T-helper 17 cell (primary cell): ENCODE measurements at places on chromosomes 12 and 14.

DNA sequence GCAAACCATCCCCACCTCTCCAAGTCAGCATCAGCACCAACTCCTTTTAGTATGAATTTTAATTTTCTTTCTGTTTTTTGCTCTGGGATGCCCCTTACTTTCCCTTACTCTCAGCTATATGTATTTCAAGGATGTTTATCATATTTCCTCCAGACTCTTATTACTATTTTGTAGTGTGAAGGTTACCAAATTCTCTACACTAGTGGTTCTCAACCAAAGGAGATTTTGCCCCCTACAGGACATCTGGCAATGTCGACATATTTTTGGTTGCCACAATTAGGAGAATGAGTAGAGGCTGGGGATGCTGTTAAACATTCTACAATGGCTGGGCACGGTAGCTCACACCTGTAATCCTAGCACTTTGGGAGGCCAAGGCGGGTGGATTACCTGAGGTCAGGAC, 29.1 kb upstream of the SOS2 start:
- H3K4me1 ChIP-seq, result peaks cover 2% of the 10 kb centered on the region
- no peaks in the 10 kb centered on the region for H3K36me3 ChIP-seq
- H3K4me3 ChIP-seq, result no peak overlapping the region
- no peak for DNase-seq
- no peak overlapping the region for H3K27ac ChIP-seq

GRCh38 chr12:87439990-87440827, 589.0 kb downstream of the C12orf50 start:
- H3K27ac ChIP-seq, result no peak overlapping the region
- no peaks in the 10 kb centered on the region for H3K27me3 ChIP-seq
- H3K4me1 ChIP-seq, result no peaks in the 10 kb centered on the region
- no peak for DNase-seq
- no peaks in the 10 kb centered on the region for H3K36me3 ChIP-seq

DNA sequence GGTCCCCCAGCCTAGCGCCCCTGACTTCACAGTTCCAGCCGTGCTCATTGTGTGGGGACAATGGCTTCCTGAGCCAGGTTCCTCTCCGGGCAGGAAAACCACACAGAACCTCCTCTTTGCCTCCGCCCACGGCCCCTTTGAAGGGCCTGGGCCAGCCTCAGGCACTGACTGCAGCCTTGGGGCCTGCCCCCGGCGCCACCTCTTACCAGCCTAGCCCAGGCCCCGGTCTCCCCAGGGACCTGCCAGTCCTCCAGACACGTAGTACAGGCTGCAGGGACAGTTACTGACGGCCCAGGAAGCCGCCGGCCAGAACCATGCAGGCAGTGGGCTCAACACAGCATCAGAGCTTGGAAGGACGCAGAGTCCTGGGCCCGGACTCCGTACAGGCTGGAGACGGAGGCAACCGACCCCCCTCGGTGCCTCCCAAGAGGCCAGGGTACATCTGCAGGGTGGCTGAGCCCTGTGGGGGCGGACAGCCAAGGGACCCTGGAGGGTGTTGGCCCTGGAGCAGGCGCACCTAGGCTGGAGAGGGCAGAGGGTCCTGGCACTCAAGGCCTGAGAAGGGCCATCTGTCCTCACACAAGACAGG, 20.9 kb upstream of the NUDT14 start:
- peaks cover 6% of the 10 kb centered on the region for H3K36me3 ChIP-seq
- H3K27me3 ChIP-seq, result peaks cover 26% of the 10 kb centered on the region
- no peak overlapping the region for H3K27ac ChIP-seq
- DNase-seq, result no peak
- peaks cover 7% of the 10 kb centered on the region for H3K4me1 ChIP-seq

GRCh38 chr14:96629082-96629481, 126.9 kb downstream of the PAPOLA start:
- H3K27me3 ChIP-seq, result peaks cover 34% of the 10 kb centered on the region
- H3K4me3 ChIP-seq, result no peak overlapping the region
- no peak overlapping the region for H3K27ac ChIP-seq
- peaks cover 10% of the 10 kb centered on the region for H3K4me1 ChIP-seq

GRCh38 chr12:82801951-82802610, 115.4 kb downstream of the TMTC2 start:
- H3K4me3 ChIP-seq, result no peak overlapping the region
- peaks cover 4% of the 10 kb centered on the region for H3K36me3 ChIP-seq
- no peaks in the 10 kb centered on the region for H3K4me1 ChIP-seq
- no peak overlapping the region for H3K27ac ChIP-seq
- no peaks in the 10 kb centered on the region for H3K27me3 ChIP-seq

- H3K4me3 ChIP-seq, result no peak overlapping the region
- DNase-seq, result no peak
- H3K36me3 ChIP-seq, result peaks cover 6% of the 10 kb centered on the region
- H3K27me3 ChIP-seq, result no peaks in the 10 kb centered on the region
Observed at GRCh38 chr12:89416049-89416792, 63.9 kb upstream of the DUSP6 start.

DNA sequence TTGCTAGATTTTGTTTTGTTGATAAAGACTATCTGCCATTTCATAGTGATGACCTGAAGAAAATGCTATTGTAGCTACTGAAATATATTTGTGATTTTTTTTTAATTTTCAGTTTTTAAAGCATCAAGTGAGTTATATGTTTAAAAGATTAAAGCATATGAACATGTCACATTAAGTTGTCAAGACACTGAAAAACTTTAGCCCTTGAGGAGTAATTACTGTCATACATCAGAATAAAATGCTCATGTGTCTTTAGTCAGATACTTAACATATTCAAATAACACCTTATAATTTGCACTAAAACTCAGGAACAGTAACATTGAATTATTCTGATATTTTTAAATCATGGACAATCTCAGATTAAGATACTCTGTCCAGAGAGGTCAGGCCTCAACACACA, 108.1 kb upstream of the ATXN7L3B start:
- no peaks in the 10 kb centered on the region for H3K4me1 ChIP-seq
- H3K27ac ChIP-seq, result no peak overlapping the region
- no peak for DNase-seq
- H3K4me3 ChIP-seq, result no peak overlapping the region
- peaks cover 6% of the 10 kb centered on the region for H3K27me3 ChIP-seq
- H3K36me3 ChIP-seq, result no peaks in the 10 kb centered on the region

GRCh38 chr14:22523283-22523682, 65.7 kb downstream of the DAD1 start:
- DNase-seq, result no peak
- peak overlapping the region; percentile 100 for H3K27ac ChIP-seq
- H3K36me3 ChIP-seq, result peaks cover 20% of the 10 kb centered on the region

DNA sequence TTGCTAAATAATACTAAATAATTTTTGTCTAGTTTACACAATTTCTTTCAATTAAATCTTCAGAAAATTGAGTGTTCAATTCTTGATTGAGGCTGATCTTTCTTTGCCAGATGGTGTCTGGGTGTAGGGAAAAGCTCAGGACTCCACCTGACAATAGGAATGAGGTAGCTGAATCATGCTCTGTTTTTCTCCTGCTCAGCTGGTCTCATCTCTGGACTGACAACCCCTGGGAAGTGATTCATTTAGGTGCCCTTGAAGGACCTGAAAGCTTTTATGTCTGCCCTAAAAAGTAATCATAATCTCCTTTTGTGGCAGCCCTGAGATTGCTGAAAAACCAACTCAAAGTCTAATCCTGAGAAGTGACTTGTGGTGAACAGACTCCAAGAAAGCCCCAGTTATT, 255.4 kb downstream of the ETNK1 start:
- no peaks in the 10 kb centered on the region for H3K36me3 ChIP-seq
- no peak overlapping the region for H3K4me3 ChIP-seq
- no peak for DNase-seq
- H3K27ac ChIP-seq, result no peak overlapping the region
- H3K27me3 ChIP-seq, result no peaks in the 10 kb centered on the region
- H3K4me1 ChIP-seq, result no peaks in the 10 kb centered on the region

GRCh38 chr12:102757154-102757881, 159.7 kb downstream of the PAH start:
- H3K4me3 ChIP-seq, result no peak overlapping the region
- H3K27me3 ChIP-seq, result no peaks in the 10 kb centered on the region
- DNase-seq, result no peak

GRCh38 chr14:102544747-102545460, 35.3 kb upstream of the ANKRD9 start:
- peaks cover 8% of the 10 kb centered on the region for H3K36me3 ChIP-seq
- DNase-seq, result no peak
- peaks cover 8% of the 10 kb centered on the region for H3K4me1 ChIP-seq
- peak overlapping the region; percentile 64 for H3K4me3 ChIP-seq
- H3K27ac ChIP-seq, result no peak overlapping the region

GRCh38 chr12:49795654-49796105, 32.5 kb downstream of the NCKAP5L start:
- no peaks in the 10 kb centered on the region for H3K27me3 ChIP-seq
- H3K36me3 ChIP-seq, result peaks cover 4% of the 10 kb centered on the region
- DNase-seq, result no peak
- H3K4me3 ChIP-seq, result no peak overlapping the region

GRCh38 chr12:121990692-121991603, 30.7 kb upstream of the BCL7A start:
- peaks cover 5% of the 10 kb centered on the region for H3K27me3 ChIP-seq
- no peak overlapping the region for H3K4me3 ChIP-seq
- H3K27ac ChIP-seq, result no peak overlapping the region
- DNase-seq, result no peak
- H3K4me1 ChIP-seq, result peaks cover 5% of the 10 kb centered on the region

- H3K4me1 ChIP-seq, result peaks cover 13% of the 10 kb centered on the region
- H3K27ac ChIP-seq, result peak overlapping the region; percentile 47
- no peak overlapping the region for H3K4me3 ChIP-seq
- DNase-seq, result no peak
- H3K27me3 ChIP-seq, result no peaks in the 10 kb centered on the region
Observed at GRCh38 chr12:123531091-123531490, 2.4 kb downstream of the RILPL1 start.

DNA sequence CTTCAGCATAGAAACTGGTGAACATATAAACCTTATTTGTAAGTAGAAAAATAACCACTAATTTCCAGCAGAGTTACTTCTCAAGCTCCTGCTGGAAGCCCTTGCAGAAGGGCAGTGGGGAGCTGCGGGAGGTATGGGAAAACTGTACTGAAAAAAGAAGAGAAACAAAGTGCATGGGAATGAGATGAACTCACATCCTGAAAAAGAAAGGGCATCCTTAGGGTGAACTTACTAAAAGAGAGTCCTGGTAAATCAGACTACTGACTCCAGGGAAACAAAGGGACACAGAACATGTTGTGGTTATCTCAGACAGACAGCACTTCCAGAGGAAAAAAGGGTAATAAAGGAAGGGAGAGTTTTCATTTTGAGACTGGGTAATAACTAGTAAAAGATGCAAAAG, 515.1 kb downstream of the RPL10L start:
- H3K27ac ChIP-seq, result no peak overlapping the region
- H3K4me1 ChIP-seq, result no peaks in the 10 kb centered on the region
- no peaks in the 10 kb centered on the region for H3K36me3 ChIP-seq
- no peak overlapping the region for H3K4me3 ChIP-seq

DNA sequence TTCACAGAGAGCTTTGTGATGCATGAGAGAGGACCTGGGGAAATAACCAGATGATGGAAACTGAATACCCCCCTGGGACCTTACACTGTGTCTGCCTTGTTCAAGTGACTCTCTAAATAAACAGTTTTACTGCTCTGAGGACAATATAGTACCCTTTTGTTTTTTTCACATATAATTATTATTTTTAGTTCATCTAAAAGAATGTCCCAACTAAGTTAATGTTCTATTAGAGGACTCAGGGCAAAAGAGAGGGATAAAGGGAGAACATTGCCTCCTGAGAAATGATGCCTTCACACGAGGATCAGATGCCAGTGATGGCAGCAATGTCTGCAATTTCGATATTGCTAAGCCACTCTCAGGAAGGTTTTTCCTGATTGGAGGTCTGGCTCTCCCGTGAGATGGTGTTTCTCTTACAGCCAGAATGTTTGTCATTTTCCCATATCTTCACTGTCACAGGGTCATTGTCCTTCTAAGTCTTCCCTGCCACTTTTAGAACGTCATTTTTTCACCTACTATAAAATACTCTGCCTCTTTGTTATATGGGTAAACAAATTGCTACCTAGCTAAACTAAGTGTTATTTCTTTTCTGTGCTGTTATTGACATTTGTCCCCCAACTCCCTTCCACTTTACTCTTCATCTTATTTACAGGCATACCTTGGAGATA, 201.6 kb downstream of the RAD51B start:
- H3K4me3 ChIP-seq, result no peak overlapping the region
- no peaks in the 10 kb centered on the region for H3K27me3 ChIP-seq
- peaks cover 3% of the 10 kb centered on the region for H3K36me3 ChIP-seq
- DNase-seq, result no peak
- no peaks in the 10 kb centered on the region for H3K4me1 ChIP-seq
- no peak overlapping the region for H3K27ac ChIP-seq

GRCh38 chr12:59843260-59843843, 247.5 kb downstream of the SLC16A7 start:
- no peak for DNase-seq
- no peak overlapping the region for H3K27ac ChIP-seq
- no peaks in the 10 kb centered on the region for H3K4me1 ChIP-seq
- H3K27me3 ChIP-seq, result peaks cover 50% of the 10 kb centered on the region
- H3K4me3 ChIP-seq, result no peak overlapping the region

- H3K36me3 ChIP-seq, result no peaks in the 10 kb centered on the region
- H3K4me3 ChIP-seq, result no peak overlapping the region
Observed at GRCh38 chr14:35480119-35480769, 53.7 kb upstream of the INSM2 start.

GRCh38 chr14:50821510-50822464, 9.2 kb downstream of the NIN start:
- peak; percentile 25 for DNase-seq
- peak overlapping the region; percentile 94 for H3K27ac ChIP-seq
- H3K4me3 ChIP-seq, result peak overlapping the region; percentile 87
- no peaks in the 10 kb centered on the region for H3K27me3 ChIP-seq
- H3K36me3 ChIP-seq, result no peaks in the 10 kb centered on the region
- peaks cover 61% of the 10 kb centered on the region for H3K4me1 ChIP-seq

- peak overlapping the region; percentile 93 for H3K4me3 ChIP-seq
- H3K27me3 ChIP-seq, result peaks cover 6% of the 10 kb centered on the region
- no peak overlapping the region for H3K27ac ChIP-seq
- no peak for DNase-seq
- peaks cover 4% of the 10 kb centered on the region for H3K36me3 ChIP-seq
- peaks cover 28% of the 10 kb centered on the region for H3K4me1 ChIP-seq
Observed at GRCh38 chr12:116532986-116533342, 26.2 kb upstream of the MAP1LC3B2 start.

DNA sequence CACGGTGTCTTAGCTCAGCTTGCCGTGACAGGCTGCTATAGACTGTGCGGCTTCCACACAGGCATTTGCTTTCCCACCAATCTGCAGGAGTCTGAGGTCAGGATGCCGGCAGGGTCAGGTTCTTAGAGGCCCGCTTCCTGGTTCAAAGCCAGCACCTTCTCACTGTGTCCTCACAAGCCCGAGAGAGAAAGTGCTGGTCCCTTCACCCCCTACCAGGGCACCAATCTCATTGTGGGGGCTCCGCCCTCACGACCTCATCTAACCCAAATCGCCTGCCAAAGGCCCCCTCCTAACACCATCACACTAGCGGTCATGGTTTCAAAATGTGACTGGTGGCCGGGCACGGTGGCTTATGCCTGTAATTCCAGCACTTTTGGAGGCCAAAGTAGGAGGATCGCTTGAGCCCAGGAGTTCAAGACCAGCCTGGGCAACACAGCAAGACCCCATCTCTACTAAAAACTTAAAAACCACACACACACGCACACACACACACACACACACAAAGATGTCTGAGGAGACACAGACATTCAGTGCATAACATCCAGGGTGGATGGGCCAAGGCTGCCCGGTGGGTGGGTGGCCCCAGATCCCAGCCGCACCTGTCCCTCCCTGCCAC, 26.8 kb downstream of the MMP17 start:
- H3K4me1 ChIP-seq, result peaks cover 13% of the 10 kb centered on the region
- no peak overlapping the region for H3K4me3 ChIP-seq
- DNase-seq, result no peak
- peaks cover 7% of the 10 kb centered on the region for H3K36me3 ChIP-seq
- H3K27me3 ChIP-seq, result peaks cover 20% of the 10 kb centered on the region
- no peak overlapping the region for H3K27ac ChIP-seq
